Activated T-cell treated with anti-CD3 and anti-CD28 coated beads for 4 hours (primary cell): ENCODE measurements at places on chromosomes 7 and 10.
A peak's percentile ranks its signal among the peaks of the same experiment; 100 is the strongest.

DNA sequence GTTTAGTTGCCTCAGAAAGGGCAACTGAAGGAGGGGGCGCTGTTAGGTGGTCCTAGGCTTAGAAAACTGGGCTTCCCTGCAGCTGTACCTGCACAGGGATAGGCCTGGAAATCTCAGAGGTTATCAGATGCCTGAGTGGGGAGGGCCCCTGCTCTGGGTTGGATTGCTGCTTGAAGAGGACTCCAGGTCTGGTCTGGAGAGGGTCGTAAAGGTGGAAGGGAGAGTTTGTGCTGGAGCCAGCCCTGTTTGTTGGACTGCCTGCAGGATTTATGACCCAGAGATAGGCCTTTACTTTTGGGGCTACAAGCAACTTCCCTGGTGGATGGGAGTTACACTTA is 765.9 kb downstream of the GRID1 start:
- DNase-seq, result no peak

DNA sequence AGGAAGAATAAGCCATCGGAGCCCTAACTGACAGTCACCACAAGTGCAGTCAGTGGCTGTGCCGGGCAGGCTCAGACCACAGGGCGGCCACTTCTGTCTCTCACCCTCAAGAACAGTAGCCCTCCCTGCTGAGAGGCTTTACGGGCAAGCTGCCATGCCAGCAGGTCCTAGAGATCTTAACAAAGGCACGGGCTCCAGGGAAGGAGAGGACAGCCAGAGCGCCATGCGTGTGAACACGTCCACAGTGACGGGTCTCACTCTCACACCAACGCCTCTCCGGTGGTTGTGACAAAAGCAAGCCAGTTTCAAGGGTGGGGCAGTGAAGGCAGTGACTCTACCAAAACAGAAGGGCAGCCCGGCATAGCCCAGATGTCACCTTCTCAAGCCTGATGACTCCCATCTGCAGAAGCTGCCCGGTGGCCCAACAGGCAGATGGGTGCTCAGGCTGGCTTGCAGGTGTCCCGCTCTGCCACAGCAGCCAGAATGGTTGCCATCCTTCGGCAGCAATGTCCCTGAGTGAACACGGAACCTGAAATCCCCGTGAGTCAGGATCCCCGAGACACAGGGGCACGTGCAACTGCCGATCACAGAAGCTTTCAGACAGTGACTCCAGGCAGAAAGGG is 102.0 kb downstream of the FAM53B start:
- no peak for DNase-seq

- DNase-seq, result no peak
Observed at GRCh38 chr7:47415318-47416212, 166.3 kb downstream of the TNS3 start.

- DNase-seq, result no peak
Observed at GRCh38 chr7:91289633-91290254, 25.5 kb downstream of the FZD1 start.

DNA sequence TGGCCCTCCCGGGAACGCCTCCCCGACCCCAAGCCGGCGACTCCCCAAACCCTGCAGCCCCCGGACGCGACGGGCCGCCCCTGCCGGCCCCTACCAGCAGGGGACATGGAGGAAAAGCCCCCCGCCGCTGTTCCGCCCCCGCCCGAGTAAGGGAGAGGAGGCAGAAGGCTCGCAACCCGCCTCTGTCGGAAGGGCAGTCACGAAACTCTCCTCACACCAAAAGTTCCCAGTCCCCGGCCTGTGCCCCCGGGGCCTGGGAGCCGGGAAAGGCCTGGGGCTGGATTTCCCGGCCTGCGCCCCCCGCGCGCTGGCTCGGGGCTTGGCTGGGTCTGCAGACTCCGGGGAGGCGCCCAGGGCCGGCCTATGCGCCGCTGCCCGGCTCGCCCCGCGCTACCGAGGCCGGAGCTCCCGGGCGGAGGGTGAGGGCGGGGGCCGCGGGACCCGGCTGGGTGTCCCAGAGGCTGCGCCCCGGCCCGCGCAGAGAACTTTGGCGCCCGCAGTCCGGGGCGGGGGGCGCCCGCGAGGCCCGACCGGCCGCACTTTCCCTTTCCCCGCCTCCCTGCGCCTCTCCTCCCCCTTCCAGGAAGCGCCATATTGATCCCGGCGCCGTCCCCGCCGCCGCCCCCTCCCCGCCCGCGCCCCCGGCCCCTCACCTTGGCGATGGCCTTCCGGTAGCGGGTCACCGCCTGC is 728 bp downstream of the PARD3 start:
- no peak for DNase-seq

DNA sequence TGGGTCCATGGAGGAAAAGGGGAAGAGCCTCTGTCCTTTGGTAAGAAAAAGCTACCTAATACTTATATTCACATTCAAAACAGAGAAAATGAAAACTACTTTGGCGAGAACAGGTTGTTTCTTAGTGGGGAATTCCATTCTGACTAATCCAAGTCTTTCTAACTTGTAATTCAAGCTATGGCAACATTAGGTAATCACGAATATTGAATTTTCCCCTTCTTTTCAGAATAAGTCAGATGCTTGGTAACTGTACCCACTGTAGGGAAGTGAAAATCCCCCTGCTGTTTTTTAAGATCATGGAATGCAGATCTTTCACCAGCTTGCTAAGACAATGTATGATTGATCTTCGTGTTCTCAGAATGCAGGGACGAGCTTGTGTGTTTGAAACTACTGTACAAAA is 384.4 kb downstream of the TCERG1L start:
- DNase-seq, result no peak

GRCh38 chr7:116138202-116138801 is 72.0 kb upstream of the TES start:
- peak; percentile 4 for DNase-seq

DNA sequence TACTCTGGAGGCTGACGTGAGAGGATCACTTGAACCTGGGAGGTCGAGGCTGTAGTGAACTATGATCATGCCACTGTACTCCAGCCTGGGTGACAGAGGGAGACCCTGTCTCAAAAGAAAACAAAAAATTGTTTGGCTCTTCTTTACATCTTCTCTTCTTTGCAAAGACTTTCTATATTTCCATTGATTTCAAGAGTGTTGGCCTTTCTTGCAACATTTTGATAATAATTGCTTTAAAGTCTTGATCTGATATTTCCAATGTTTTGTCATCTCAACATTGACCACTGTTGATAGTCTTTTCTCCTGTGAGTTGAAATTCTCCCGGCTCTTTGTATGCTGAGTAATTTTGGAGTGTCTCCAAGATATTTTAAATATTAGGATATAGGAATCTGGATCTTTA is 17.8 kb upstream of the CLDN4 start:
- no peak for DNase-seq

DNA sequence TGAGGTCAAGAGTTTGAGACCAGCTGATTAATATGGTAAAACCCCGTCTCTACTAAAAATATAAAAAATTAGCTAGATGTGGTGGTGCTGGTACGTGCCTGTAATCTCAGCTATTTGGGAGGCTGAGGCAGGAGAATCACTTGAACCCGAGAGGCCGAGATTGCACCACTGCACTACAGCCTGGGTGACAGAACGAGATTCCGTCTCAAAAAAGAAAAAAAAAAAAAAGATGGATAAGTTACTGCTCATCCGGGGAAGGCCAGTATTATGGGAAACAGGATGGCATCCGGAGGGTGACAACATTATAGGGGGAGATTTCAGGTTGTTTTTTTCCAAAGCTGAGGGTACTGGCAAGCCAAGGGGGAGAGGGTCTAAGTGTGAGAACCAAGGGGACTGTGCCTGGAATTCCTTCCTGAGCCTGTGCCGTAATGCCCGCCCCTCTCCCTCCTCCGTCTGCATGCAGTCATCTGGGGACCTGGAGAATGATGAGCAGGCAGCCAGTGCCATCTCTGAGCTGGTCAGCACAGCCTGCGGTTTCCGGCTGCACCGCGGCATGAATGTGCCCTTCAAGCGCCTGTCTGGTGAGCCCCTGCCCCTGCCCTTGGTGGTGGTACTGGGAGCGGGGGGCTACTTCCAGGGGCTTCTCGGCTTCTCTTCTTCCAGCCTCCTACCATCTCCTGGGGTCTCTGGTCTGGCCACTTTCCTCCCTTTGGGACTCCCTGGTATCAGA is 4.4 kb downstream of the LAMTOR4 start:
- no peak for DNase-seq

GRCh38 chr7:122352454-122352853 is 47.9 kb upstream of the FEZF1 start:
- no peak for DNase-seq

DNA sequence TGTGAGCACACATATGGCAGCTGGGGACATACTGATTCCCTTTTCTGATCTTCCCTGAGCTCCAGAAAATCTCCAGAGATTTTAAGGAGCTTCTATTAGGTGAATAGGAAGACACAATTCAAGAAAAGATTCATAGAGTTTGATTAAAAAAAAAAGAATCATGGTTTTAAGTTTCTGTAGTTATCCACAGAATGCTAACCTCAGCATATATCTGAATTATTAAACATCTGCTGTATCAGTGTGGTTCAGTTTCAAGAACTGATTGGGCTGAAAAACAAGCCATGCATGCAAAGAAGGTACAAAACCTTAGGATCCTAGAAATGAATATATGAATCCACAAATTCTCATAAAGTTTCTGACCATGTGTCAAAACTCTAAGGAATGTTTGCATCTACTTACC is 94.1 kb upstream of the ZNF438 start:
- DNase-seq, result no peak

DNA sequence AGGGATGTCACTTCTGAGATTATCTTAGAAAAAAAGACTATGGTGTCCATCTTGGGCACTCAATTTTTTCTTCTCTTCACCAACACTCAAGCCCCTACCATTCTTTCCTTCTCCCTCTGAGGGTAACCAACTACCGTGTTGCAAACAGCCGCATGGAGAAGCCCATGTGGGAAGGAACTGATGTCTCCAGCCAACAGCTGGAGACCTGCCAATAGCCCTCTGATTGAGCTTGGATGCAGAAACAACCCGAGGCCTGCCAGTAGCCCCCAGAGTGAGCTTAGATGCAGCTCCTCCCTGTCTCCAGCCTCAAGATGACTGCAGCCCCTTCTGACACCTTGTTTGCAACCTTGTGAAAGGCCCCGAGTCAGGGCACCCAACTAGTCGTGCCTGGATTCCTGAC is 36.4 kb upstream of the CHCHD3 start:
- no peak for DNase-seq
